ENCODE measurements at places on chromosomes 7 and 10. TPM values are rescaled to one million over a fixed set of nuclear protein-coding genes. Genes with fewer than 3 reads are reported as not detected.

- DNase-seq: no peak
These were observed 217.5 kb downstream of the MACC1 start for GRCh38 chr7:19999681-20000080.

DNA sequence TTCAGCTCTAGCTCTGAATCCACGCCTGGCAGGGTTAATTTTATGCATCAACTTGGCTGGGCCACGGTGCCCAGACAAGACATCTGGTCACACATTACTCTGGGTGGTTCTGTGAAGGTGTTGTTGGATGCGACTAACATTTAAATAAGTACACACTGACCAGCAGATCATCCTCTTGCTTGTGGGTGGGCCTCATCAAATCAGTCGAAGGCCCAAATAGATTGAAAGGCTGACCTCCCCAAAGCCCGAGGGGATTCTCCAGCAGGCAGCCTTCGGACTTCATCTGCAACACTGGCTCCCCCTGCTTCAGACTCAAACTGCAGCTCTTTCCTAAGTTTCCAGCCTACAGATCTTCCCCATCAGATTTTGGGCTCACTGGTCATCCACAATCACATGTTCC, 53.6 kb downstream of the SFMBT2 start:
- no peak for DNase-seq

GRCh38 chr7:51288896-51289622, 27.6 kb downstream of the COBL start:
- no peak for DNase-seq

DNA sequence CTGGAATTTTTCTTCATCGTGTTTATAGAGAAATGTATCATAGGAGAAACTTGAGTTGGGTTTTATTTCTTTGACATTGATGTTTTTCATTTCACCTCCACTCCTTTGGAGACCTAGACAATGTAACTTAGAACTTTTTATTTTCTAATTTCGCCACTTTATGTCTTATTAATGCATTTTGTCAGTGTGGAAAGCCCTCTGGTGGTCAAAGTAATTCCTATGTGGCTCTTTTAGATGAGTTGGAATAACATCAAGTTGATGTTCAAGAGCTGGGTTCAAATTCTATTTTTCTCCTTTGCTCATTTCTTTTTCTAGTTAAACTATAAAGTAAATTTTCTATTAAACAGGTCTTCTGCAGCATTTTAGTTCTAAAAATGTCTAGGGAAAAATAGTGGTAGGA, 478.6 kb downstream of the LRMDA start:
- no peak for DNase-seq

DNA sequence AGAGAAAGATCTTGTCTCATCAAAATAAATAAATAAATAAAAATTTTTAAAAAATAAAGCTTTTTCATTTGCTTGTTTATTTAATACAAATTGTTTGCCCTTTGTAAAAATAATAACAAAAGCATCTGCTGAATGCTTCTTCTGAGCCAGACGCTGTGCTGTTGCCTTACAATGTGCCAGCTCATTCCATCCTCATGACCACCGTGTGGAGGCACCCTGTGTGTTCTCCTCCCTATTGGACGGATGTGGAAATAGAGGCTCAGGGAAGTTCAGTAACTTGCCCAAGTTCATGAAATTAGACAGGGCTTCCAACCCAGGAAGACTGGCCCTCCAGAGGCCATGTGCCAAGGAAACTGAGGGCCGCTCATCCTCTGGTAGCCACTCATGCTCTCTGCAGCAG, 120.6 kb downstream of the SH3PXD2A start:
- no peak for DNase-seq

Gene TEX36
- total RNA-seq: not detected

DNA sequence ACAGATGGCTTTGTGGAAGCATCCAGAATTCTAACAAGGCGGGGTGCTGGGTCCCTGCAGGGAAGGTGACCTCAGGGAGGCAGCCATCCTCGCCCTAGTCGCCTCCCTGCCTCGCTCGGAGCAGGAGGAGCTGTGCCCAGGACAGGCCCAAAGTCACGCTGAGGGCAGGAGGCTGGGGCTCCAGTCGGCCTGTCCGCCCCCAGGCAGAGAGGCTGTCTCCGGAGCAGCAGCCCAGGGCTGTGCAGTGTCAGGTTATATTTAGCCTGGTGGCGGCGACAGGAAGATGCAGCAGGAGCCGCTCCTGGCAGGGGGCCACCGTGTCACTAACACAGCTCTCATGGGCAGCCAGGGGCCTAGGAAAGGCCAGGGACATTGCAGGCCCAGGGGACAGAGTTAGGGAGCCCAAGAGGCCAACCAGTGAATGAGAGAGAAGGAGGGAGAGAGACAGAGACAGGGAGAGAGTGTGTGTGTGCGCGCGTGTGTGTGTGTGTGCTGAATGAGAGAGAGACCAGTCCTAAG, 13.5 kb downstream of the KCNH2 start:
- no peak for DNase-seq

DNA sequence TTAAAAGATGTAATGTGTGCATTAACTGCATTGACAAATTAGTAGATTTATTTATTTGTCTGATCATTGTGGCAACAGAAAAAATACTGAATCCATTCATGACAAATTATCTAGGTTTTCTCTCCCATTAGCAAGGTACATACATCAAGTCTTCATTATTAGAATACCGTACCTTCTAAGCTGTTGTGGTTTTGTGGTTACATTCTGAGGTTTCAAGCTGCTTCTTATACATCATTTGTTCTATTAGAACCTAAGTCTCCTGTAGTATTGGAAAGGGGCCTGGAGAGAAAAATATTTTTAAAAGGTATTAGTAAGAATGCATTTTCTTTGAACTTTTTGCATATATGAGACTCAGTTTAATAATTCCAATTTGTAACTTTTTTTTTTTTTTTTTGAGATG, 26.3 kb upstream of the CACNB2 start:
- DNase-seq: no peak
